Skin of body (tissue), 3 donors: ENCODE measurements at places on chromosomes 13 and 19.

DNA sequence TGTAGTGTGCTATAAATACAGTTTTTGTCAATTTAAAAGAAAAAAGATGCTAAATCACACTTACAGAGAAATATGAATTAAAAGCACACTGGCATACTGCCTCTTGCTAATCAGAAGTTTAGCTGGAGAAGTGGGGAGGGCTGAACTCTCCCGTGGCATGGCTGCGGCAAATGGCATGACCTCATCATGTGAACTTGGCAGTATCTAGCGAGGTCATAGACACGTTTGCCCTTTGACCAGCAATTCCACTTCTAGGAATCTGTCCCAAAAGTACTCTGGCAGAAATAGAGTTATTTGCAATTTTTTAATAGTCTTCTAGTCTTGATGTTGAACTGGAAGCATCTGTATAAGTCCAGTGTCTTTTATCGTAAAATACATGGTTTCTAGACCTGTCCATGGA lies 42.0 kb upstream of the MCF2L start:
- DNase-seq = no peak

DNA sequence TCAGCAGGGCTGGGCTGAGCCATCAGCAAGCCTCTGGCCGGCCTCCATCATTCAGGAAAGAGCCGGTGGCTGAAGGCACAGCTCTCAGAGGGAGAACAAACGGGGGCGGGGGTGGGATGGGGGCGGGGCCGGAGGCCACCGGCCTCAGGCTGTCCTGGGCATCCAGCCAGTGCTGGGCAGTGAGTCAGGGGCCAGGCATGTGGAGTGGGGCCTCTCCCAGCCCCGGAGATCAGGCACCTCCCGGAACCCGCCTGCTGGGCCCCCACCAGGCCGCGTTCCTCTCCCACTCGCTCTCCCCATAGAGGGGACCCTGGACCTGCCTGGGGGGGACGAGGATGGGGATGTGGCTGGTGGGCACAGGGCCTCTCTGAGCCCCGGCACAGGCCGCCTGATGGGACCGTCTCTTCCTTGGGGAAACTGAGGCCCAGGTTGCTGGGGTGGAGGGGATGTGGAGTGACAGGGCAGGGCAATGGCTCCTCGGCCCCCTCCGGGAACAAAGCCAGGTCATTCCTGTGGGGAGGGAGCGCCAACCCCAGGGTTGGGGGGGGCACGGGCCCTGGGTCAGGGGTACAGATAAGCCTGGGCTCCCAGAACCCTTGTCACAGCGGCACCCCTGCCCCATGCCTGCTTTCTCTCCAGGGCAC lies 12.9 kb downstream of the SPC24 start:
- DNase-seq = peak; percentile 63

- no peak for DNase-seq
These were observed 9.0 kb upstream of the ACSBG2 start for GRCh38 chr19:6126335-6126974.

DNA sequence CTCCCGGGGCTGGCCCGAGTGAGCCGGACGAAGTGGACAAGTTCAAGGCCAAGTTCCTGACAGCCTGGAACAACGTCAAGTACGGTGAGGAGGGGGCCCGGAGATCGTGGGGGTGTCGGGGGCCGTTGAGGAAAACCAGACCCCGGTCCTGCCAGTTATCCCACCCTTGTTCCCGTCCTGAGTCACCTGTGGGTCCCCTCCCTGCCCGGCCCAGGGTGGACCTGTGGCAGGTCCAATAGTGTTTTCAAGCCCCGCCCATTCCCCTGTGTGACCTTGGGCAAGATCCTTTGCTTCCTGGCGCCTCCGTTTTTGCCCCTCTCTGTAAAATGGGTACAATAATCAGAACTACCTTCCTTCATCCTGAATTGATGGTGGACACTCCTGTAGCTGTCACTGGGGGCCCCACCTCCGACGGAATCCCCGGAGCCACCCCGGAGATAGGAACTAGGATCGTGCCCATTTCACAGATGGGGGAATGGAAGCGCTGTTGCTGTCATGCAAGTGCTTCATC lies 593 bp downstream of the ATG4D start:
- no peak for DNase-seq

- DNase-seq = no peak
These were observed 89.4 kb upstream of the TSHZ3 start for GRCh38 chr19:31438401-31439269.

DNA sequence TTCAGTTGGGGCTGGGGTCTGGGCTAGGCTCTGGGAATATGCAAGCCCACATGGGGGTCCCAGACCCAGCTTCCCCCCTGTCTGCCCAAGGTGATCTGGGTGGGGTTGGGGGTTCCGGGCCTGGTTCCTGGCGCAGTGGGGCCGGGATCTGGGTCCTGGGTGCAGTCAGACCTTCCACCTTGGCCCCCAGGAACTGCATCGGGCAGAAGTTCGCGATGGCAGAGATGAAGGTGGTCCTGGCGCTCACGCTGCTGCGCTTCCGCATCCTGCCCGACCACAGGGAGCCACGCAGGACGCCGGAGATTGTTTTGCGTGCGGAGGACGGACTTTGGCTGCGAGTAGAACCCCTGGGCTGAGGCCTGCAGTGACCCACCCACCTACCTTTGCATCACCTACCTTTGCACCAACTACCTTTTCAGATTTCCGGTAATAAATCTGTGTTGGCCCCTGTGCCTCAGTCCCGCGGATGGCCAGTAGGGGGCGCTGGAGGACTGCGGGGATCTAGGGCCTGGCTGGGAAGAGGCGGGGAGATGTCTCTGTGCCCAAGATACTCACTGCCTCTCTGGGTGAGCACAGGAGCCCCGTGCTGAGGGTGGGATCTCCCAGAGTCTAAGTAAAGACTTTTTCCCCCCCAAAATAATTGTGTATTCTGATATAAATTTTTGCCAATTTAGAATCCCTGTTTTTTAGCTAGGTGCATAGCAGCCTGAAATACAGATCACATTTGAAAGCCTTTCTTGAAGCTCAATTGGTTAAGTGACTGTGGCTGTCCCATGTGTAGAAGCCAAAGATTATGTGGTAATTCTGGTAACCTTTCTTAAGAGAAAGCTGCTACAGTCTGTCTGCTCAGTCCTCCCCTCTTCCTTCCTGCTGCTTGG lies 11.5 kb upstream of the CYP4F3 start:
- DNase-seq = peak; percentile 3
